Type B pancreatic cell (in vitro differentiated cells): ENCODE measurements at places on chromosomes 7 and 10. TPM values are rescaled to one million over a fixed set of nuclear protein-coding genes. Genes with fewer than 3 reads are reported as not detected.

DNA sequence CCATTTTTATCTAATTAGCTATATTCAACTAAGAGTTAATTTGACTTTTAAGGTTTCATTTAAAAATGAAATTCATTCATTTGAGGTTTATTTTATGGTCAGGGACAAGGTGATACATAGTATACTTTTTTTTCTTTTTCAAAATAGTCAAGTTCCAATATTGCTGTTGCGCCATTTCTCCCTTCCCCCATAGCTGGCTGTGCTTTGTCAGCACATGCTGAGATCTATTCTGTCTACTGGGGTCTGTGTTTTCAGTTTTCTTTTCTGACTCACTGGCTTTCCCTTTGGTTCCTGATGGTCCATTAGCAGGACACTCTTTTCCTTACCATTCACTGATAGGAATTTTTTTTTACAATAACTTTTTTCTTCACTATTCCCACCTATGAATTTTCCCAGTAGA, 336.4 kb upstream of the TMEM229A start:
- H3K4me3 ChIP-seq: no peak overlapping the region
- H3K27ac ChIP-seq: no peak overlapping the region
- DNase-seq: no peak
- no peaks in the 10 kb centered on the region for H3K36me3 ChIP-seq
- no peaks in the 10 kb centered on the region for H3K27me3 ChIP-seq

The MYO3A gene
- 11.2 and 12.5 TPM in 2 replicates for total RNA-seq

The KNDC1 gene
- total RNA-seq: 2.7 and 6.4 TPM in 2 replicates

The EGR2 gene
- 17.6 and 26.7 TPM in 2 replicates for total RNA-seq

The GLRX3 gene
- 73.2 and 77.4 TPM in 2 replicates for total RNA-seq

The WNT8B gene
- 0.29 and 0.68 TPM in 2 replicates for total RNA-seq

The HDAC9 gene
- total RNA-seq: 6.8 and 8.9 TPM in 2 replicates

GRCh38 chr7:132526111-132526740, 50.0 kb downstream of the PLXNA4 start:
- H3K27ac ChIP-seq: no peak overlapping the region
- DNase-seq: no peak
- no peaks in the 10 kb centered on the region for H3K36me3 ChIP-seq
- H3K27me3 ChIP-seq: peaks cover 5% of the 10 kb centered on the region
- H3K4me3 ChIP-seq: no peak overlapping the region

DNA sequence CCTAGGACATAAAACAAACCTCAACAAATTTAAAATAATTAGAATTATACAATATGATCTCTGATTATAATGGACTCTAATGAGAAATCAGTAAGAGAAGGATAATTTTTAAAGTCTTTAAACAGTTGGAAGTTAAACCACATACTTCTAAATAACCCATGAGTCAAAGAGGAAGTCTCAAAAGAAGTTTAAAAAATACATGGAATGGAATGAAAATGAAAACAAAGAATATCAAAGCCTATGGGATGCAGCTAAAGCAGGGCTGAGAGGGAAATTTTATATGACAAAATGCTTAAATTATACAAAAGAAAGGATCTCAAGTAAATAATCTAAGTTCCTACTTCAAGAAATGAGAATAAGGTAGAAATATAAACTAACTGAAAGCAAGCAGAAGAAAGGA, 460.5 kb downstream of the RPS24 start:
- no peak for DNase-seq
- H3K4me3 ChIP-seq: no peak overlapping the region
- no peak overlapping the region for H3K27ac ChIP-seq
- no peaks in the 10 kb centered on the region for H3K27me3 ChIP-seq

- no peak overlapping the region for H3K27ac ChIP-seq
- no peaks in the 10 kb centered on the region for H3K4me1 ChIP-seq
- H3K27me3 ChIP-seq: peaks cover 42% of the 10 kb centered on the region
- no peak overlapping the region for H3K4me3 ChIP-seq
- DNase-seq: no peak
These were observed 208.7 kb downstream of the PAXIP1 start for GRCh38 chr7:154794147-154794780.

GRCh38 chr7:151961536-151961935, 5.3 kb downstream of the GALNTL5 start:
- no peaks in the 10 kb centered on the region for H3K4me1 ChIP-seq
- peaks cover 9% of the 10 kb centered on the region for H3K27me3 ChIP-seq
- DNase-seq: no peak

GRCh38 chr10:70935631-70936030, 47.3 kb upstream of the PCBD1 start:
- H3K27me3 ChIP-seq: peaks cover 18% of the 10 kb centered on the region
- peaks cover 18% of the 10 kb centered on the region for H3K4me1 ChIP-seq
- no peak overlapping the region for H3K4me3 ChIP-seq

- H3K4me1 ChIP-seq: peaks cover 4% of the 10 kb centered on the region
- H3K4me3 ChIP-seq: no peak overlapping the region
- no peak for DNase-seq
- H3K36me3 ChIP-seq: no peaks in the 10 kb centered on the region
These were observed 638.5 kb downstream of the PHTF2 start for GRCh38 chr7:78437118-78437517.

The CYP17A1 gene
- total RNA-seq: 0.14 TPM in 1 of 2 replicates, not detected in the other

The PIK3CG gene
- total RNA-seq: not detected in 2 replicates

GRCh38 chr10:71816421-71816851, 34.6 kb downstream of the PSAP start:
- no peak overlapping the region for H3K27ac ChIP-seq
- H3K4me3 ChIP-seq: no peak overlapping the region
- no peaks in the 10 kb centered on the region for H3K27me3 ChIP-seq
- H3K4me1 ChIP-seq: peaks cover 4% of the 10 kb centered on the region
- H3K36me3 ChIP-seq: peaks cover 24% of the 10 kb centered on the region

DNA sequence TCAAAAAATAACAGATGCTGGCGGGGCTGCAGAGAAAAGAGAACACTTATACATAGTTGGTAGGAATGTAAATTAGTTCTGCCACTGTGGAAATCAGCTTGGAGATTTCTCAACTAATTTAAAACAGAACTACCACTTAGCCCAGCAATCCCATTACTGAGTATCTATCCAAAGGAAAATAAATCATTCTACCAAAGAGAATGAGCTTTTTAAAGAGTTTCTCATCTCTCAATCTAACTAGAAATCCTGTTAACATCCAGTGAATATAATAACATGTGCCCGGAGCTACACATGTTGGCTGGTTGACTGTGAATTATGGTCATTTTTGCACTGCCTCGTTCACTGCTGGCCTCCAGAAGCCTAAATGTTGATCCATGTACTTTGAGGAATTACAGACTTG, 39.3 kb downstream of the BET1 start:
- H3K27ac ChIP-seq: no peak overlapping the region
- DNase-seq: no peak
- no peak overlapping the region for H3K4me3 ChIP-seq
- H3K27me3 ChIP-seq: no peaks in the 10 kb centered on the region
- no peaks in the 10 kb centered on the region for H3K4me1 ChIP-seq
- H3K36me3 ChIP-seq: no peaks in the 10 kb centered on the region

DNA sequence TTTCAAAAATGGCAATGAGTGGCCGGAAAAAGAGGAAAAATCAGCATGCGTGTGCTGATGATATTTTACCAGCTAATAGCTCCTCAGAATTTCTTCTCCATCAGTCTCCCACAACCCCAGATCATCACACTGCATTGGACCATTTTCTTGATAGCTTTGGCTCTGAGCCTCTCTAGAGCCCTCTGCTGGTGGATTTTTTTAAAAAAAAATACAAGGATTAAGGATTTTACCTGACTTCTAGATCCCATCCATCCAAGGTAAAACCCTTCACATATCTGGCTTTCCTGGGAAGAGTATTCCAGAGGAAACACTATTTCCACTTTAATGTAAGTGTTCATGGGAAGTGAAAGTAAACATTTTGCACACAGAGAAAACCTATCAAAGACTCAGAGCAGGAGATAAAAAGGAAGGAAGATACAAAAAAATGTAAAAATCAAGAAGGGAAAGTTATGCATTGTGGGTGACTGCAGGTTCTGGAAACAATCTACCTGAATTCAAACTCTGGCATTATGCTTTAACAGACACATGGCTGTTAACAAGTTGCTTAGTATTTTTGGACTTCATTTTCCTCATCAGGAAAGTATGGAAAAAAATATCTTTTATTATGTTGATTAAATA, 380.9 kb downstream of the LRRTM3 start:
- no peak overlapping the region for H3K27ac ChIP-seq
- no peaks in the 10 kb centered on the region for H3K4me1 ChIP-seq
- no peak overlapping the region for H3K4me3 ChIP-seq
- DNase-seq: no peak
